AG08395 (cell line): ENCODE measurements at places on chromosomes 7 and 10.
A peak's percentile ranks its signal among the peaks of the same experiment; 100 is the strongest.

- no peak for DNase-seq
Observed at GRCh38 chr10:61399406-61399805, 53.8 kb downstream of the TMEM26 start.

GRCh38 chr10:68876246-68877138 is 24.6 kb upstream of the DDX50 start:
- no peak for DNase-seq

DNA sequence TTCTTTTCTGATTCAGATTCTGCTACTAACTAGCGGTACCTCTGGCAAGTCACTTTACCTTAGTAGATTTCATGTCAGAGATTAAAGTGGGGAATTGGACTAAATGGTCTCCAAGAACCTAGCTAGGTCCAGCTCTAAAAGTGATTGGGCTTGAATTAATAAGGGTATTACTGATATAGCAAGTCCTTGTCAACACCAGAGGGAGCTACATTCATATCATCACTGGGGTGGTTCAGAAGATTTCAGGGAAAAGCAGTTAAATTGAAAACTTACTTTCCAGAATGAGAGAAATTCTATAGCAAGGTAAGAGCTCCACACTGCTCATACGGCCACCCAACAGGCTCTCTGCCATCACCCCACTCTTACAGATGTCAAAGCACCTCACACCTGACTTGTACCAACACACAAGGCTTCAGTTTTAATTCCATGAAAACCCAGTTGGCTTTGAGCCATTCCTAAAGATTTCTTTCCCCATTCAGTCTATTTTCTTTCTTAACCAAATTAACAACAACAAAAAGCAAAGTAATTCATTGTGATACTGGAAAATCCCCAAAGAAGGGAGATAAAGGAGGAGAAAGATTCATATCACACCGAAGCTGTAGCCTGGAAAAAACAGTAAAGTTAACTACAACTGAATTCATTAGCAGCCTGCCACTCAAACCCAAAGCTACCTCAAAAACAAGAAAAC is 38.0 kb upstream of the SPOCK2 start:
- peak; percentile 53 for DNase-seq

- no peak for DNase-seq
Observed at GRCh38 chr7:98162758-98163157, 48.5 kb upstream of the BHLHA15 start.

GRCh38 chr7:107982918-107983389 is 20.0 kb downstream of the LAMB1 start:
- DNase-seq: peak; percentile 18
